Stimulated activated CD4-positive, alpha-beta T cell treated with anti-CD3 and anti-CD28 coated beads, Interleukin-1b, Interleukin-23, amount 100 ng/mL, for 24 hours (primary cell): ENCODE measurements at places on chromosomes 1 and 21.

- no peak for DNase-seq
Observed at GRCh38 chr1:14522926-14523241, 75.6 kb upstream of the KAZN start.

DNA sequence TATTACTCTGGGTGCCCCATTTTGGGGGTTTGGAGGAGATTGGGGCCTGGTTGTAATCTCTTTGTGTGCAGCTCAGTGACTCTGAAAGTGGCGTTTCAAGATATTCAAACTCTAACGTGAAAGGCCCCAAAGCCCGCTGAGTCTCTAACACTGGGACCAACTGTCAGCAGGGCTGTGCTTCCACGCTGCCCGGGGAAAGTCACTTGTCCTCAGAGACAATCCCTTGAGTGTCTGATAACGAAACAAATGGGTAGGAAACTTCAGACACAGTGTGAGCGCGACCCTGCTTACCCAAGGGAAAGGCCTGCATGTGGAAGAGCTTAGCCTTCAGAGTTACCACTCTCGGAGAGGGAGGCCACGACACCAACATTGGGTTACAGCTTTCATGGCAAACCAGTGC, 837 bp downstream of the UBASH3A start:
- DNase-seq: no peak

GRCh38 chr1:12524266-12524665, 93.7 kb downstream of the DHRS3 start:
- no peak for DNase-seq

GRCh38 chr1:27372808-27373690, 1.6 kb downstream of the FCN3 start:
- DNase-seq: no peak

DNA sequence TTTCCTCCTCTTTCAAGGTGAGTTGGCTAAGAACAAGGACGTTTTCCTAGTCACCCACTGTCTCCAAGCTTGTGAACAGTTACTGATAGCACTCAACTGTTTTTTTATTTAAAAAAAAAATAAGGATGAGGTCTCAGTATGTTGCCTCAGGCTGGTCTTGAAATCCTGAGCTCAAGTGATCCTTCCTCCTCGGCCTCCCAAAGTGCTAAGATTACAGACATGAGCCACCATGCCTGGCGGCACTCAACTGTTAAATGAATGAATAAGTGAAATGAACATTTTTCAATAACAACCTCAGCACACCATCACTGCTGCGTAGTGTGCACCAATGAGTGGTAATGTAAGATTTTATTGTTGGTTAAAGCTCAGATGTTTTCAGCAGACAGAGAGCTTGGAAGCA, 214.1 kb upstream of the NRIP1 start:
- DNase-seq: no peak

DNA sequence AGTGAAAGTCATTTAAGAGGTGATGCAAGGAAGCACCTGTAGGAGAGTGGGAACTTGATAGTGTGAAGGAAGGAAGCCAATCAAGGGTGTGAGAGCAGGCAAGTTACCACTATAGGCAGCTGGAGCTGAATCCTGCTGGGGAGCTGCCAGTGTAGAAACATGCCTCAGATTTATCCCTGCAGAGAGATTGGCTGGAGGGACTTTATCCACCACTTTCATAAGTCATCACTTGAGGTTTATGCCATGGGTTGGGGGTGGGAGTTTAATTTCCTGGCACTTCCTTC, 443.6 kb downstream of the PLPP3 start:
- DNase-seq: no peak

GRCh38 chr21:37009740-37010341, 3.3 kb downstream of the RIPPLY3 start:
- DNase-seq: peak; percentile 73

DNA sequence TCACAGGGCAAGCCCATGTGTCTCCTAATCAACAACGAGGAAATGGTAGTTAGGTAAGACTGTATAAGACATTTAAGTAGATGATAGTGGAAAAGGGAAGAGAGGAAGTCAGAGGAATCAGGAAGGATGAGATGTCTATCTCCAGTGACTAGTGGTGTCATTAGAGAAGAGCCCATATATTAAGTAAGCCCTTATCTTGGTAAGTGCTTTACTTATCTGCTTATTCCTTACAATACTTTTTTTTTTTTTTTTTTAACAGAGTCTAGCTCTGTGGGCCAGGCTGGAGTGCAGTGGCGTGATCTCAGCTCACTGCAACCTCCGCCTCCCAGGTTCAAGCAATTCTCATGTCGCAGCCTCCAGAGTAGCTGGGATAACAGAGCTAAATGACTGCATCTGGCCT, 29.5 kb downstream of the RNF11 start:
- no peak for DNase-seq

- DNase-seq: no peak
Observed at GRCh38 chr1:232221802-232222499, 408.0 kb downstream of the SIPA1L2 start.

DNA sequence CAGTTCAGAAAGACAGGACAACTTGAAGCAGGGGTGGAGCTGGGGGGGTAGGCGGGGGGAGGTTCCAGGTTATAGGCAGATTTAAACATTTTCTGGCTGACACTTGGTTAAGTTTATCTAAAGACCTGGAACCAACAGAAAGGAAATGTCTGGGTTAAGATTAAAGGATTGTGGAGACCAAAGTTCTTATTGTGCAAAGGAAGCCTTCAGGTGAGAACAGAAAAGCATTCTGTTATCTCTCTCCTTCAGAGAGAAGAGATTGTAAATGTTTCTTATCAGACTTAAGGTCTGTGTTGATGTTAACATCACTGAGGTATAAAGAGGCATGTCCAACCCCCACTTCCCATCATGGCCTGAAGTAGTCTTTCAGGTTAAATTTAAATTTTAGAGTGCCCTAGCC, 3.7 kb upstream of the ACADM start:
- no peak for DNase-seq

DNA sequence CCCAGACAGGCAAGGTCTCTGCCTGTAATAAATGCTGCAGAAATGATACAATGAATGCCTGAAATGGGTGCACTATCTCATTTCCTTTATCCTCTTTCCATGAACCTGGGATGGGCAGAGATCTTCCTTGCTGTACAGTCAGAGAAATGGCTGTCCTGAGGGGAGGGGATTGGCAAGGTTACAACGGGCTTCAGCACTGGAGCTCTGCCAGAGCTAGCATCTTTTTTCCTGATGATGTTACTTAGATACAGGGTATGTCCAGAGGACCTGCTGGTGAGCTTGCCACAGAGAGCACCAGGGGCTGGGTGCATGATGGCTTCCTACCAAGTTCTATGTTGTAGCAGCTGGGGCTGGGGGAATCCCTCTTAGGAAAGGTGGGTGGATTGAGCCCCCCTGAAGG, 115.1 kb downstream of the PLXNA2 start:
- DNase-seq: no peak

DNA sequence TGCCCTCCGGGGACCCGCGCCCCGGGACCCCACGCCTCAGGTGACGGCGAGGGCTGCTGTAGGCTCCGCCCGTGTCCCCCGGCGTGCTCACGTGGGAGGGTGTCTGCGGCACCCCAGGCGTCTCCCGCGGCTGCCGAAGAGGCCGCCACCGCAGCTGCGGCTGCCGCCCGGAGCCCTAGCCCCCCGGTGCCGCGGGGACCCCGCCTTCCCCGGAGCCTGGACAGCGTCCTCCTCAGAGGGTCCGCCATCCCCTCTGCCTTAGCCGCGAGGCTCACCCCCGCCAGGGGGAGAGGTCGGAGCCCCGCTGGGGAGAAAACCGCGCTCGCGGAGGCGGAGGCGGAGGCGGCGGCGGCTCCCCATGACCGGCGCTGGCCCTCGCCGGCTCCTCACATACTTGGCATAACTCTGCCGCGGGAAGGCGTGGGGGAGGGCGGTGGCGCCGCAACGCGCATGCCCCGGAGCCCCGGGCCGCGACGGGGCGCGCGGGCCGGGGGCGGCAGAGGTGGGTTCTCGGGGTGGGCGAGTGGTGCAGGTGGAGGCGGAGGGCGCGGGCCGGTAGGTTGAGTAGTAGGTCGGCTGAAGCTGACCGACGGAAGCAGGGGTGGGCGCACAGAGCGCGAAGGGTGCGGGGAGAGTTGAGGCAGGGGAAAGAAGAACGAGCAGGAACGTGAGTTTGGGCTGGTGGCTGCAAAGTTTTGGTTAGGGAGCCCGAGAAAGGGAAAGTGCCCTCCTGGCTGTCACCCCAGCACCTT, 700 bp upstream of the SYDE2 start:
- peak; percentile 51 for DNase-seq

DNA sequence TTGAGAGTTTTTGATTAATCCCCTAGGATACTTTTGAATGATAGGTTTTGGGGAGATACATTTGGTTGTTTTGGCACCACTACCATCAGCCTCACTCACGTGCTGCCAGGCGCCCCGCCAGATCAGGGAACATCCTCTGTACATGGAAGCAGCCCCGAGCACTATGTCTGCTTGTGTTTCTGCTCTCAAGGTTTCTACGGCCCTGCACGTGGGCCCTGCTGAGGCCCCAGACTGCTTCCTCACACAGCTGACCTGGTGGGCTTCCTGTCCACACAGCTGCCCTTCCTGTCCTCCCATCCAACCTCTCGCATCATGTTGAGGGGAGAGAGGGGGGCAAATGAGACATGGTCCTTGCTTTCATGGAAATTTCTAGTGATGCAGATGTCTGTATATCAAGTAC, 20.0 kb downstream of the ADARB1 start:
- no peak for DNase-seq

- DNase-seq: no peak
Observed at GRCh38 chr1:203390298-203390697, 39.4 kb upstream of the FMOD start.

- DNase-seq: no peak
Observed at GRCh38 chr1:77857552-77857951, 30.9 kb upstream of the NEXN start.

DNA sequence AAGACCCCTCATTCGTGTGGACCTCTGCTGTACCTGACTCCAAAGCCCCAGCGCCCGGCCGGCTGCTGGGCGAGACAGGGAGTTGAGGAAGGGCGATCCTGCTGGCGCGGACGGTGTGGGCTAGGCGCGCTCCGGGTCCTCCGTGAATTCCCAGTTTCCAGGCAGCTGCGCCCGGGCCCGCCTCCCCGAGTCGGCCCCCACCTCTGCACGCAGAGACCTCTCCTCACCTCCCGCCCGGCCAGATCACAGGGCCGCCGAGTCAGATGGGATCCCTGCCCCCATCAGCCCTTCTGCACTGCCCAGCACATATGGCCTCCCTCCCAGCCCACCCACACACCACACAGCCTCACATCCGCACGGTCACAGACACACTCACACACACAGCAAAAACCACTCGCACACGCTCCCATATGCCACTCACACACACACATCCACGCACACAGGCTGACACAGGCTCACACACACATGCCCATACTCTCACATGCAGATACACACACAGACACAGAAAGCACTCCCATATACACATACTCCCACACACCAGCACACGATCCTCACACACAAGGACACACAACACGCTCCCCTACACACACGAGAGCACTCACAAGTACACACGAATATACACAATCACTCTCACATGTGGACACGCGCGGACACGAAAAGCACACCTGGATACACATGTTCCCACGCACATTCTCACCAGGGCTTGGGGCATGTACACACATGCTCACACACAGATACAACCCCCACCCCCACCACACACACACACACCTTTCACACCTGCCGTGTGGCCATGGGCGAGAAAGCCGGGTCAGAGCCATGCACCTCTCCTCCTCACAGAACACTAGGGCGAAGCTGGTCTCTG, 7.2 kb upstream of the GUCA2B start:
- DNase-seq: no peak

DNA sequence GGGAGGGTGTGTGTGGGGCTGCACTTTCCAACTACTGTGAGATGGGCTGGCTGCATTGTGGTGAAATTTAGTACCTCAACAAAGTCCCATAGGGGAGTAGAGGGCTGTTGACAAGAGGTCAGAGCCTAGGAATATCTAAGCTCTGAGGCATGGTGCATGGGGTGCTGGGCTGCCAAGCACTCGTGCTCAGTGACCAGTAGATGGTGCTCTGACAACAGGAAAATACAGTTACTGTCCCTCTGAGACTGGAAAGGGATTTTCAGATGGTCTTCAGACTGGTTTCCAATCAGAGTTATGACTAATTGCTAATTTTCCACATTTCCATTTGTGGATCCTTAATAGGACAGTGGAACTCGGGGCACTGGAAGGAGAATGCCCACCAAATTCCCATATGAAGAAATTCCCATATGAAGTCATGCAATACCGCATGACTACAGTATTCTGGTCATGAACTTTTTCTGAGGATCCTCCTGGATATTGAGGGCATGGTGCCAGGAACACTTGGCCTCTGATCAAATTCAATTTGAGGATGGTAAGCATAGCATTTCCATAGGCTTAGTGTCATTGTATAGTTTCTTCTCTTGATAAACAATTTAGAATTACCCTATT, 4.1 kb upstream of the CACNA1E start:
- no peak for DNase-seq

- no peak for DNase-seq
Observed at GRCh38 chr1:214707306-214708087, 104.5 kb downstream of the CENPF start.

GRCh38 chr1:3902571-3903091, 2.6 kb upstream of the C1orf174 start:
- no peak for DNase-seq

DNA sequence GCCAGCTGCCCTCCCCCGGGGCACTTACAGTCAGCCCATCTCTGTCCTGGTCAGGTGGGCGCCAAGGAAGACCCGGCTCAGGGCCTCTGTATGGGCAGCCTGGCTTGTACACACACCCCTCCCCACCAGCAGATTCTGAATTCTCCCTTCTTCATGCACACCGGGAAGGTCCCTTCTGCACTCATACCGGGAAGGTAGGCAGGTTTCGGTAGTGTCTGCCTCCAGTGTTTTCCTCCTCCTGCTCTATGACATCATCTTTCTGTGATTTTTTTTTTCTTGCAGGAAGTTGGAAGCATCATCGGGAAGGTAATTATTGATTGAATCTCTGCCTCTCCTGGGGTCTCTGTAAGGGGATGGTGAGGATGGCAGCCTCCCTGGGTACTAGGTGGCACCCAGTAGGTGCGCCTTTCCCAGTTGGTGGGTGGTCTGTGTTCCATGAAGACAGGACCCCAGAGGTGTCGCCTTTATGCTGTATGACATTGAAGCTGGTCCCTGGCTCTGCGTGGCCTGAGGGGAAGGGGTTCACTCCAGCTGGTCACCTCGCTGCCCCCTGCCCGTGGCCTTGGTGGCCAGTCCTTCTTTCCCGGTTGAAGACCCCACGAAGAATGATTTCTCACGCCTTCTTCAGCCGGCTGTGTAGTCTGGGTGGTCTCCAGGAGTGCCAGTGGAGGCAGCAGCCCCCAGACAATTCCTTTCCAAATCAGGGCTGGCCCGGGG, 82.1 kb upstream of the COL6A1 start:
- no peak for DNase-seq
